ENCODE measurements at places on chromosomes 5 and 9.
A peak's percentile ranks its signal among the peaks of the same experiment; 100 is the strongest.

- no peak for DNase-seq
These were observed 43.4 kb upstream of the RGS7BP start for GRCh38 chr5:64462391-64462790.

GRCh38 chr5:157486861-157487260, 26.8 kb downstream of the NIPAL4 start:
- DNase-seq: no peak

GRCh38 chr9:135127718-135128670, 40.5 kb downstream of the OLFM1 start:
- no peak for DNase-seq

DNA sequence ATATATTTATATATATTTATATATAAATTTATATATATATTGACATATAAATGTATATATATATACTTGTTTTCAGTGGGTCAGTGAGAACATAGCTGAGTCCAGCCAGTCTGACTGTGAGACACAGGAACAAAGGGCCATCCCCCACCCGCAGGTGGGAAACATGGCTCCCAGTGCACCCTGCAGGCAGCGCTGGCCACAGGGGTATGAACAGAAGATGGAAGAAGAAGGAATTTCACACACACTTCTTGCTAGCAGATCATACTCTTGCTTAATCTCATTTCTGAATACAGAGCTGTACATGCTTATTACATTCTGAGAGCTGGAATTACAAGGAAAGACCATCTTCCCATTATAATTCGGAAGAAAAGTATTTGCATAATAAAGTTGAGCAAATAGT, 595.4 kb downstream of the IRX1 start:
- no peak for DNase-seq

DNA sequence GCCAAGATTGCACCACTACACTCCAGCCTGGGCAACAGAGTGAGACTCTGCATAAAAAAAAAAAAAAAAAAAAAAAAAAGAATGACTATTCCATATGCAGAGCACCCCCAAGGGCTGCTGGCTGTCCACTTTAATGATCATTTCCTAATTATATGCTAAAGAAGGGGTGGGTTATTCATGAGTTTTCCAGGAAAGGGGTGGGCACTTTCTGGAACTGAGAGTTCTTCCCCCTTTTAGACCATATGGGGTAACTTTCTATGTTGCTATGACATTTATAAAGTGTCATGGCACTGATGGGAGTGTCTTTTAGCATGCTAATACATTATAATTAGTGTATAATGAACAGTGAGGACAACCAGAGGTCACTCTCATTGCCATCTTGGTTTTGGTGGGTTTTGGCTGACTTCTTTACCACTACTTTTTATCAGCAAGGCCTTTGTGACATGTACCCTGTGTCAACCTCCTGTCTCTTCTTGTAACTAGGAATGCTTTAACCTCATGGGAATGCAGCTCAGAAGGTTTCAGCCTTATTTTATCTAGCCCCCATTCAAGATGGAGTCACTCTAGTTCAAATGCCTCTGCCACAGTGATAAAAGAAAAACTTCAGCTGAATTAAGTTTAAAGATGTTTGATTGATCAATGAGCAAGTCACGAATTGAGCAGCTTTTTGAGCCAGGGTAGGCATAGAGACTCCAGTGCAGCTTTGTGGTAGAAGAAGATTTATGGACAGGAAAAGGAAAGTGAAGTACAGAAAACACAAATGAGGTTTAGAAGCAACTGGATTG, 7.1 kb upstream of the NANS start:
- DNase-seq: no peak

GRCh38 chr5:59500014-59500413, 393.5 kb downstream of the PDE4D start:
- DNase-seq: no peak

DNA sequence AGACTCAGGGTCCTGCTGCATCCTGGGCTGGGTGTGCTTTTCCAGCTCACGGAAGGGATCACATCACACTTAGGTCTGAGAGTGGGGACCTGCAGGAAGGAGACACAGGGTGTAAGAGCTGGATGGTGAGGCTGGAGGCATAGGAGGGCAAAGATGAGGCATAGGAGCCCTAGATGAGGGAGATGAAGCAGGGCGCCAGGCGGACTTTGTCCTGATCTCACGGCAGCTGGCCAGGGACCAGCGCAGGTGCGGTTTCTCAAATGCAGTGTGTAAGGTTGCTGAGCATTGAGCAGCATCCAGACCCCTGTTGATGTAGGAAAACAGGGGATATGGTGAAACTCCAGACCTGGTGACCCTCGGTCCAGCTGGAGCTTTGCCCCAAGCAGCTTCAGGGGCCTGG, 156.5 kb downstream of the PSAT1 start:
- no peak for DNase-seq

- DNase-seq: no peak
These were observed 59.5 kb downstream of the MVB12B start for GRCh38 chr9:126386088-126386487.

GRCh38 chr9:133114886-133115603, 6.0 kb downstream of the RALGDS start:
- no peak for DNase-seq

DNA sequence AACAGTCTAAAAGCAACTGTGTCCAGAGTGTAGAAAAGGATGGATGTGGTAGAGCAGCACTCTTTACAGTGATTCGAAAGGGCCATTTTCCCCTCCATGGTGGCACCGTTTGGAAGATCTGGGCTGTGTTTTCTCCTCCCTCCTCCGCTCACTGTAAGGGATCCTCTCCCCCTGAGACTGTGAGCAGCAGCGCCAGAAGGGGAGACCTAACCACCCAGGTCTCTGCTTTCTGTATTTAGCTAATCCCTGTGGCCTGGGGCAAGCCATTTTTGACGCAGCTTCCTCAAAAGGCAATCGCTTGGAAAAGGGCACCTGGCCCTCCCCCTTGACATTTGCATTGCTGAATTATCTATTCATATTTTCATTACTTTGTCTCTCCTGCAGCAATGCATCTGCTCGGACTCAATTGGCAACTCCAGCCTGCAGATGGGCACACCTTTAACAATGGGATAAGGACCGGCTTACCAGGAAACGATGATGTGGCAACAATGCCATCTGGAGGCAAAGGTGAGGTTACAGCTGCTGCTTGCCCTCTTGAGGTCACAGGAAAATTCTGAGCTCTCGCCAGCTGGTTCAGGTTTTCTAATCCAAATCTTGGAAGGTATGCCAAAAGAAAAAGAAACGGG, 244.3 kb upstream of the WWC1 start:
- no peak for DNase-seq

- no peak for DNase-seq
These were observed 61.2 kb upstream of the JAK2 start for GRCh38 chr9:4923580-4924544.

DNA sequence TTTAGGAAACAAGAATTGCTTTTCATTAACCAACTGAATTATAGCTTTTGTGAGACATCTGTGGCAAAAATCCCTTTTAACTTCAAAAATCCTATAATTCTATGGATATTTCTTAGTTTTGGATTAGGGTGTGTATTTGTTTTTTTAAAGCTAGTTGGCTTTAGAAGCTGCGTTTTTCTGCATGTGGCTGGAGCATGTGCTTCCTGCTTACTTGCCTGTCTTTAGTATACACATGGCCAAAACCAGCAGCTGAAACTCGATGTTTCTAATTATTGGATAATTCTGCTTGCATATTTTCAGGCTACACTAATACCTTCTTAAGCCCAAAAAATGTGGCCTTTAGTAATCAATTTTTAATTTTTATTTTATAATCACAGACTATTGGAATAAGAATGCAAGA, 8.9 kb downstream of the RECK start:
- no peak for DNase-seq

DNA sequence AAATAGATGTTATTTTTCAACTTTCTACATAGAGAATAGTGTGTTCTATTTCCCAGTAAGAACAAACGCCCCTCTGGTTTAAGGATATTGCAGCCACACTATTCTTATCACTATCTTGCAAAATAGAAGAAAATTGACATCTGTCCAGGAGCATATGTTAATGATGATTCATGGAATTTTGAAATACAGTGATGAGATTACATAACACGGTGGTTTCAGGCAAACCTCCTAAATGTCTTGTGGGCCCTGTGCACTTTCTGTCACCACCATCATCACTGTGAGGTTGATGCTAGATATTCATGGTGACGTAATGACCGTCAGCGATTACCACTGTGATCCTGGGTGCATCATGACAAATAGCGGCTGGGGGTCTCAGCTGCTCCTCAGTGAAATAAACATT, 48.1 kb downstream of the CFAP90 start:
- DNase-seq: no peak

DNA sequence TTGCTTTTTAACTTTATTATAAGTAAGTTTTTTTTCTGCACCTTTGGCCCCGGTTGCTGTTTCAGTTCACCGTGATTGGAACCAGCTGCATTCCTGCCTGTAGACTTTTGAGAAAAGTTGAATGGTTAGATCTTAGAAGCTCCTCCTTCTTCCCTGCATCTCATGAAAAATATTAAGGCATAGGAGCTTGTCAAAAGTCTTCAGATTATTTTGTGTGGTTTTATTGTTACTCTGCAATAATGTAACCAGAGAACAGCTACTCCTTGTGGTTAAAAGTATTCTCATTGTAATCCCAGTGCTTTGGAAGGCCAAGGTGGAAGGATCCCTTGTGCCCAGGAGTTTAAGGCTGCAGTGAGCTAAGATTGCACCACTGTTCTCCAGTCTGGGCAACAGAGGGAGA, 3.3 kb upstream of the SLC2A8 start:
- no peak for DNase-seq

DNA sequence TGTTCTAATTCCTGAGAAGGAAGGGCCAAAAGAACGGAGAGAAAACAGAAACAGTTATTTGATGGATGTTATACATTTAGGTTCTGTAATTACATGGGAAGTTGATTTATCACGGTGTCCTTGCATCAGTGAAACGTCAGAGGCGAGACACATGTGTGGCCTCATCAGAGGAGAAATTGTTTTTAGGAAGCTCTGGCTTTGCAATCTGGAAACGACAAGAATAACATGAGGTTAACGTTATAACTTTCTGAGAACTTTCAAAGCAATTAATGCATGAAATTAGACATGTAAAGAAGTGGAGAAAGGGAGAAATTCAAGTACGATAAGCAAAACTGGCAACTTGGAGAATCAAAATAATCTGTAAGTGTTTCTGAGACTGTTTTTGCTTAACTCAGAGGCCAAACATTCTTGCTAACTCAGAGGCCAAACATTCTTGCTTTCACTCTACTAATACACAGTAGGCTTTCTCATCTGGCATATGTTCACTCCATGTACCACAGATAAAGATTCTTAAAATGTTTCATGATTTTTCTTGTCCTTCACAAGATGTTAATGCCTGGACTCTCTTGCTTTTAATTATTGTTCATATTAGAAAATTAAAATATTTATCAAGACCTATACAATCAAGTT, 933.0 kb downstream of the TLE4 start:
- no peak for DNase-seq

GRCh38 chr5:106728208-106728607, 942.5 kb downstream of the EFNA5 start:
- DNase-seq: no peak

DNA sequence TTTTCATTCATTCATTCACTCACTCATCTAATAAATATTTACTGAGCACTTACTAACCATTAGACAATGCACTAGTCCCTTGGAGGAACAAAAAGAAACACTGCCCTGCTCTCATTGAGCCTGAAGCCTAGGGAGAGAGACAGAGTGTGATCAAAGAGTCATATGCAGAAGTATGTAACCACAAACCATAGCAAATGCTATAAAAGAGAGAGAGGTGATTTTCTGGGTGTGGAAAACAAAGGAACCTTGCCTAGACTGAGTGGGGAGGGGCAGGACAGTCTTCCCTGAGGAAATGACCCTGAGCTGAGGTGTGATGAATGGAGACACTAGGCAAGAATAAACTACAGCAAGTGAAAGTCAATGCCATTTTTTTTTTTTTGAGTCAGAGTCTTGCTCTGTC, 10.8 kb upstream of the ADRA1B start:
- DNase-seq: no peak

DNA sequence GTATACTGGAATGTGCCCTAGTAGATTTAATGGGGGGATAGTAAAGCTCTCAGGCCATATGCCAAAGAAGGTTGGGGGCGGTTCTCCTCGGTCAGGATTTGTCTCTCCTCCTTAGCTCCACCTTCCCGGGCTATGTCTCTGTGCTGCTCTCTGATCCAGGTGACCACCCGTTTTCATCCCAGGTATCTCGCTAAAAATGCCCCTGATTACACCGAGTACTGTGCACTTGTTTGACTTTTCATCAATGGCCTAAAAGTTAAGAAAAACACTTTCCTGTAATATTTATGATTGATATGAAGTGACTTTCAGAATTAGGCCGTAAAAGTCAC, 724 bp downstream of the NDUFS6 start:
- DNase-seq: no peak

DNA sequence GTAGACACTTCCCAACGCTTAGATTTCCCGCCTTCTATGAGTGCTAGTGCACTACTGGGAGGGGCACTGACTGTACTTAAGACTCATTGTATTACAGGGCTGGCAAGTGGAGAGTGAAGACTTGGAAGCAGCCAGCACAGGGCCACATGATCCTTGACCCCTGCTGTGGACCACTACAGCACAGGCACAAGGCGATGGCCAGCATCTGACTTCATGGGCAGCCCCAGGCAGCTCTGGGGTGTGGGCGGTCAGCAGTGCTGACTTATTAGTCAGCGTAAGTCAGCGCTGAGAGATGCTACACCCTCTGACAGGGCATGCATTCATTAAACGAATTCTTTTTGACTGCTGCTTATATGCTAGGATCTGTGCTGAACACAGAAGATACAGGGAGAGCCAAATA, 9.3 kb downstream of the SLC46A2 start:
- DNase-seq: no peak

GRCh38 chr5:172005708-172006320, 624 bp downstream of the FBXW11 start:
- no peak for DNase-seq

- no peak for DNase-seq
These were observed 113.8 kb downstream of the TRIM32 start for GRCh38 chr9:116800885-116801284.

GRCh38 chr5:76169146-76169905, 86.1 kb downstream of the SV2C start:
- DNase-seq: no peak

DNA sequence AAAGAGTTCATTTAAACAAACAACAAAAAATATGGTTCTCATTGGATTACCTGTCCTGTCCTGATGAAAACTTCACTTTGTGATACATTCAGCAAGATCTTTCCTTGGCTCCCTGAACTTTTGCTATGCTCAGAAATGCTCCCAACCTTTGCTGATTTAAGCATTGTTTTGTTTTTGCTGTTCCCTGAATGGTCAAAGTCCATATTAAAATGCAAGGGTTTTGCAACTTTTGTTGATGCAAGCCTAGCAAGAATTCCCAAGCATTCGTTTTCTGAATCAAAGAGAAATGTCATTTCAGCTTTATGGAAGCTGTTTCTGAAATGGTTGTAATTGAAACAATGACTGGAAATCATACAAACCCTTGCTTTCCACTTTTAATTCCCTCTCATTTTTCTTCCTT, 3.1 kb upstream of the SFXN1 start:
- DNase-seq: no peak

DNA sequence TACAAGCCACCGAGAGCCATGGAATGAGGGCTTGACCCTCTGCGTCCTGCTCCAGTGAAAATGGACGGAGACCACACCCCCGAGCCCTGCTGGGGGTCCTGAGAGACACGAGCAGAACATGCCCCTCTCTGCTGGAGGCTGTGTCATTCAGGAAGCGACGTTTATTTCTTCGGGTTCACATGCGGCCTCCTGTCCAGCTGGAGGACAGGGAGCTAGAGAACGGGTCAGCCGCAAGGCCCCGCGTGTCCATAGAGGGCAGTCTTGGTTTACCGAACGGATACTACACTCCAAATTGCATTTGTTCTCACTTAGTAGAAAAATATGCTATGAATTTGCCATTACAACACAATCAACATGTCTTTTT, 36.1 kb downstream of the MRPL36 start:
- peak; percentile 17 for DNase-seq

- no peak for DNase-seq
These were observed 32.8 kb upstream of the MSANTD3 start for GRCh38 chr9:100394032-100394695.

All from effector memory CD4-positive, alpha-beta T cell (primary cell).